AG10803 (cell line): ENCODE measurements at places on chromosomes 11 and 22.

DNA sequence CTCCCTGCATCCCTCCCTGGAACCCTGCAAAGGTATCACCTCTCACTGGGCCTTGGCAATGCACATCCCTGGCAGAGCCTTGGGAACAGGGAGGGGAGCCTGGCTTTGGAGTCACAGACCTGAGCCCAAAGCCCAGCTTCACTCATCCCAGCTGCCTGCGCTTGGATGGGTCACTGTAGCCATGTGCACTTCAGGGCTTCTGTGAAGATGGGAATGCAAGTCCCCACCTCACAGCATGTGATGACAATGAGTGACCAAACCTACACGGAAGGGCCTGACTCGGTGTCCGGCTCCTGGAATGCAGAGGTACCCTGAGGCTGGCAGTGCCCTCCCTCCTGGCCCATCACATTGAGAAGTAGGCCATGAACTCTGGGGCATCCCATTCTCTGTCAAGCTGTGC lies 22.8 kb upstream of the BAIAP2L2 start:
- no peak for DNase-seq

GRCh38 chr11:67441731-67442351 lies 1.4 kb downstream of the CORO1B start:
- DNase-seq, result no peak

DNA sequence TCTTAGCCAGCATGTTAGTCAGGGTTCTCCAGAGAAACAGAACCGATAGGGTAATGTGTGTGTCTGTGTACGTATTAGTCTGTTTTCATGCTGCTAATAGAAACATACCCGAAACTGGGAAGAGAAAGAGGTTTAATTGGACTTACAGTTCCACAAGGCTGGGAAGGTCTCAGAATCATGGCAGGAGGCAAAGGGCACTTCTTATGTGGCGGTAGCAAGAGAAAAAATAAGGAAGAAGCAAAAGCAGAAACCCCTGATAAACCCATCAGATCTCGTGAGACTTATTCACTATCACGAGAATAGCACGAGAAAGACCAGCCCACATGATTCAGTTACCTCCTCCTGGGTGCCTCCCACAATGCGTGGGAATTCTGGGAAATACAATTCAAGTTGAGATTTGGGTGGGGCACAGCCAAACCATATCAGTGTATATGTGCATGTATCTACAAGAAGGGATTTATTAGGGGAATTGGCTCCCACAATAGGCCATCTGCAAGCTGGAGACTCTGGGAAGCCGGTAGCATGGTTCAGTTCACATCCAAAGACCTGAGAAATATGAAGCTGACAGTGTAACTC lies 173.7 kb upstream of the NECTIN1 start:
- DNase-seq, result no peak

GRCh38 chr11:83956119-83956697 lies 670.0 kb upstream of the CCDC90B start:
- no peak for DNase-seq

- no peak for DNase-seq
Observed at GRCh38 chr11:8267280-8267679, 3.6 kb upstream of the LMO1 start.

- no peak for DNase-seq
Observed at GRCh38 chr22:49491726-49492125, 335.9 kb downstream of the BRD1 start.

DNA sequence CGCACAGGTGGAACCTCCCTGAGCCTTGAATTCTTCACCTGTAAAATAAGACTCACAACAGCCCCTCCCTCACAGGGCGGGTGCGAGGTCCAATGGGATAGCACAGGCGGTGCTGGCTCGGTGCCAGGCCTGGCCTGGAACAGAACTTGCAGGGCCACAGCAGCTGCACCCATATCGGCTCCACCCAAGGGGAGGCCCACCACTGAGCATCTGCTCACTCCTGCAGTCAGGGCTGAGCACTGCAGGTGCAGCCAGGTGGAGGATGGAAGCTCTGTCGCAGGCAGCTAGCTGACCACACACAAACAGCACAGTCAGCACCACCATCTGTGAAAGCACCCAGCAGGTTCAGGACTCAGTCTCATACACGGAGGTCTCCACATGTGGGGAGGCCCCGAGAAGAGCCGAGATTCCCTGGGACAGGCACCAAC lies 19.6 kb downstream of the VPS37C start:
- DNase-seq, result no peak

GRCh38 chr11:33307984-33308383 lies 50.8 kb downstream of the HIPK3 start:
- DNase-seq, result no peak

- no peak for DNase-seq
Observed at GRCh38 chr11:202490-202889, 4.7 kb downstream of the BET1L start.
